ENCODE measurements at places on chromosomes 2 and 18.

DNA sequence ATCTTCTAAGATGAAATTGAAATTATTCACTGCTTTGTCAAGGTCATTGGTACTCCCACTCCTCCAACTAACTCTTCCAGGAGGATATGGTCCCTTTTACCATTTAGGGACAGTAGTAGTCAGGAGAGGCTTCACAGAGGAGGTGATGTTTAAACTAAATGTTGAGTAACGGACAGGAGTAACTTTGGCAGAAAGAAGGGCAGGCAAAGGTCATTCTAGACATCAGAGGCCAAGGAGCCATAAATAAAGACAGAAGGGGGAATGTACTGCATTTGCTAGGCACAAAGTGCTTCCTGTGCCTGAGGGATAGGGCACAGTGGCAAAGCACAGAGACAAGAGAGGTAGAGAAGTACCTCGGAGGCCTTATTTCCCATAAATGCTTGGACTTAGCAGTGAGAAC is 14.6 kb upstream of the ACMSD start:
- DNase-seq = no peak

GRCh38 chr2:23453836-23454460 is 69.0 kb downstream of the KLHL29 start:
- DNase-seq = no peak

GRCh38 chr2:36701918-36702317 is 5.4 kb downstream of the VIT start:
- no peak for DNase-seq

DNA sequence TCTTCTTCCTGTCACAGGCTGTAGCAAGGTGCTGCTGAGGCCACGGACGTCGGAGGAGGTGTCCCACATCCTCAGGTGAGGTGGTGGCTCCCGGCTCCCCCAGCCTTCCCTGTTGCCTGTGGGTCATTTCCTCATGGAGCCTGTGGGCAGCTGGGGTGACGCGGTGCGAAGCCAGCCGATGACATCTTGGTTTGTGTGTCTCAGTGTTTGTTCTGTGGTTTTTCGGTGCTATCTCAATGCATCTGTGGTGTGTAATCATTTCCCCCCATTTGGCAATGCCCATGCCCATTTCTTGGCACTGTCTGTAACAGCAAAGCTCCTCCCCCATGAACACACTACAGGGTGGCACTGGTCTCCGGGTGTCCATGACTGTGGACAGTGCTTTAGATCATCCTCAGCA is 6.6 kb downstream of the D2HGDH start:
- no peak for DNase-seq

GRCh38 chr18:78703291-78703690 is 276.3 kb upstream of the SALL3 start:
- no peak for DNase-seq

DNA sequence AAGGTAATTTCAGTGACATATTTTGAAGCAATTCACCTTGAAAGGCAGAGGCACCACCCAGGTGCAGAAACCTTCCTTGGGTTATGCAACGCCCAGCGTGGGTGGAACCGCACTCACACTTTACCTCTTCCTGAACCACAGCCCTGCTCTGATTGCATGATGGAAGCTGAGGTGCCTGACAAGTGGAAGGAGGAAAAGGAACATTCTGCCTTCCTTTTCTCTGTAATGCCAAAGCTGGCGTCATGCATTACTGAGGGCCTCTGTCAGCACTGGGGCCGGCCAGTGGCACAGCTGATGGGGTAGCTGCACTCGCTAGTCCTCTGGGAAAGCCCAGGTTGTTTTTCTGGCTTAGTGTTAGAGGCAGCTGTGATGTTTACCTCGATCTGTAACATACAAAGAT is 266.5 kb downstream of the NEDD4L start:
- peak; percentile 38 for DNase-seq

DNA sequence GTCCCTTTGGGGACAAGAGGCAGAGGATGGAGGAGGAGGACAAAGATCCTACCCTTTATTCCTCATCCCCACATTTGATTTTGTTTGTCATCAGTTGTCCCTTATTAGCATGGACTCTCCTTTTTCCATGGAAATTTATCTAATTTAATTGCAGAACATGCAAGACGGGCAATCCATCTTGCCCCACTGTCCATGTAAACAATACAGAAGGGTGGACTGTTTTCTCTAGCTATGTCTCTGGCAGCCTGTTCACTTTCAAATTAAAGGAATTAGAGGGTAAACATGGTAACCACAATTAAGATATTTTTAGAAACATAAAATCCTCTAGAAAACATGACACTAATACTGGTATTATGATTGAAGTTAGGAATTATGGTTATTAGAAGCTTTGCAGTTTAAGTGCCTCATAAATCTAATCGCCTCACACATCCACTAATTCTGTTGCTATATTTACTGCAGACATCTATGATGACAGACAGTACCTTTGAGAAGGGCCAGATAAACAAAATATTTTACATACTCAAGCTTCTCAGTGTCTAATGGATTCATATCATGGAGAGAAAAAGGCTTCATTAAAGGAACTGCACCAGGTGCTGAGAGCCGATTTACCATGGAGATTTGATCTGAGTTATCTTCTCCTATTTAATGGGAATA is 215.5 kb downstream of the LNPK start:
- DNase-seq = no peak

DNA sequence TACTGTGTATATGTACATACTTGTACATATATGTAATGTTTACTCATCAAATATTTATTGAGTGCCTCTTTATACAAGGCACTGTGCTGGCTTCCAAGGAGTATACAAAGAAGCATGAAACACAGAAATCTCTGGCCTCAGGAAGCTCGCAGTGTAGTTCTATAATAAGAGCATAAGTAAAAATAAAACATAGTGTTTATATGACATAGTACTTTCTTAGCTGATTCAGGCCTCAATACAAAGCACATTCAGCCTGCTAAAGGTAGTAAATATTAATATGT is 13.9 kb downstream of the STAMBP start:
- no peak for DNase-seq

DNA sequence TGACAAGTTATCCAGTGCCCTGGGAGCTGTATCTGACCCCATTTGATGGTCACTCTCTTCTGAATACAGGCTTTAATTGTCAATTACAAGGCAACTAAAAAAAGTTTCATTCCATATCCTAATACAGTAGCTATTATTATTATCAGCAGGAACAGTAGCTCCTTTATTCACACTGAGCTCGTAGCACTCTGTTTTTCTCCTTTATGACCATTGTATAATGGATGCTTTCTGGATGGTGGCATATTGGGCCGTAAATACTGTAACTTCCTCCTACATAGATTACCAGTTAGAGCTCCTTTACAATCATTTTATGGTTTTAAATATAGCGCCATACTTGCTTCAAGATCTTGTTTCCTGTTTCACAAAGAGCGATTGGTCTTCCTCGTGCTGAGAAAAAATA is 1040.3 kb downstream of the TSN start:
- no peak for DNase-seq

DNA sequence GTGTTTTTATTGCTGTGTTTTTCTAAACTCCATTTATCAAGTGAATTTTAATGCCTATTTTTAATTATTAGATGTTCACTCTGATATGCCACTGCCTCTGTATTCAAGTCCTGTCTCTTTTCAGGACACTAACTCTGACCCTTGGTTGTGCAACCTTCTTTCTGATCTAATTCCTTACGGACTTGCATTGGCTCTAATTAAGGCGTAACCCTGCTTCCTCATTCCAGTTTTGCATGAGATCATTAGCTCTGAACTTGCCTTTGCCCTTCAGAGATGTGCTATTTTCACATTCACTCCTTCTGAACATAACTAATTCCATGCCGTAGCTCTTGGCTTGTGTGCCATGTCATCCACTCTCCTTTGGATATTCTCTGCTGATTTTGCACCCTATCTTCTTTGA is 162.5 kb upstream of the TMEFF2 start:
- no peak for DNase-seq

DNA sequence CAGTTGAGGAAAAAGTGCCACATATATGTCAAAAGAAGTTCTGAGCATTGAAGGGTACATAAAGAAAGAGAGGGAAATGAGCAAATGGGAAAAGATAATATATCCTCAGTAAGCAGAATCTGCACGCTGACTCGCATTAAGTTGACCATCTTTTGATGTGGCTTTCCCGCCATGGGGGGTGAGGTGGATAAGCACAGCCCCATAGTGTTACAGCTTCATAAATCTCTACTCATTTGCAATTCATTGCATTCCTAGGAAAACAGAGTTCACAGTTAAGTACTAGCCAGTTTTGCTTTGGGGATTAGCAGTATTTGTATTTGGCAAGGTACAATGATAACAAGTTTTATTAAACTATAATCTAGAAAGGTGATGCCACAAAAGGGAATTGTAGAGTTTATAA is 814.2 kb downstream of the LRP1B start:
- no peak for DNase-seq

Measured in NCI-H2107 (cell line).